ENCODE measurements at places on chromosomes 5 and 9.

DNA sequence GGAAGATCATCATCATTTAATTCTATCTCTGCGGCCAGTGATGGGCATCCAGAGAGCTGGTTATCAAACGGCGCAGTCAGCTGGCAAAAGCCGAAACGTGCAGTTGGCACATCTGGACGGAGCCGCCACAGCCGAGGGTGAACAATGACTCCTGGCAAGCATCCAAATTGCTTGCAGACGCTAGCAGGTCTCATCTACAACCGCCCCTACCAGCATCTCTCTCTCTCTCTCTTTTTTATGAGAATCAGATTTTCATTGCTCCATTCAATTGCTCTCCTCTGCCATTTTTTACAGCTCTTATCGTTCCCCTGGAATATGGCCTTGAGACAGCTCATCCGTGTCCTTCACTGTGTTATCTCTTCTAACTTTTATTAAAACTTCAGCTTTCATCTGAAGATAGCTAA is 165.2 kb downstream of the MAPKAP1 start:
- no peak for DNase-seq

GRCh38 chr9:113954591-113954990 is 78.5 kb downstream of the ZNF618 start:
- no peak for DNase-seq

- peak; percentile 97 for DNase-seq
Measured at GRCh38 chr5:36403632-36404311, 102.1 kb upstream of the RANBP3L start.

DNA sequence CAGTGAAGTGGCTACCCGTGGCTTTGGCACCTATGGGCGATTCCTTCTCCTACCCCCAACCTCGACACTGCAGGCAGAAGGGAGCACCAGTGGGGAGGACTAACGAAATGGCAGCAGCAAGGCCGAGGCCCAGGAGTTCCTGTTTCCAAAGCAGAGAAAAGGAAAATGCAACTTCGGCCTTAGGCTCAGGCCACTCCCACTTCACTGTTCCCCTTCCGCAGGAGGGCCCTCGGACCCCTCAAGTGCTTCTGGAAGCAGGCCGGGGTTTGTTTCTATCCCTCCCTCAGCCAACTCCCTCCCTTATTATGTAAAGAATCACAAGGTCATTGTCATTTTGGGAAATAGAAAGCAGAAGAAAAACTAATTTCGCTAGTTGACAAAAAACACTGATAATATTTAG is 36.4 kb upstream of the NKX2-5 start:
- no peak for DNase-seq

Measured in LHCN-M2 (cell line).